Activated naive CD4-positive, alpha-beta T cell treated with anti-CD3 and anti-CD28 coated beads, Interleukin-2, amount 10 ng/mL, durations not matched to agents 7 days and 5 days (primary cell): ENCODE measurements at places on chromosomes 4 and X.
A peak's percentile ranks its signal among the peaks of the same experiment; 100 is the strongest.

DNA sequence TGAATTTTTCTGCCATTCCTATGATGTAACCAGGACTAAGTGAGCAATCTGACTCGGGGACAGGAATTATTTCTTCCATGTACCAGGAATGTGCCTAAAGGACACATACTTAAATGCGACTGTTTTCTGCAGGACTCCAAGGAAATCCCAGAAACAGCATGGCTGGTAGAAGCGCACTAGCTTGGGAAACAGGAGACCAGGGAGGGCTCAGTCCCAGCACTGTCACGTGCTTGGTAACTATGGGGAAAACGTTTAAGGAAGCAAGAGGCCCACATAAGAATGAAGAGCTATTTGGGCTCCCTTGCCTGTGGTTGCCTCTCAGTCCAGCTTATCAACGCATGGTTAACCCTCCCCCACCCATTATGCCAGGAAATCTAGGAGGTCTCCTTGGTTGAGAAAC is 19.6 kb downstream of the MPP1 start:
- H3K27me3 ChIP-seq: no peaks in the 10 kb centered on the region
- peaks cover 45% of the 10 kb centered on the region for H3K36me3 ChIP-seq
- DNase-seq: no peak
- no peak overlapping the region for H3K4me3 ChIP-seq

DNA sequence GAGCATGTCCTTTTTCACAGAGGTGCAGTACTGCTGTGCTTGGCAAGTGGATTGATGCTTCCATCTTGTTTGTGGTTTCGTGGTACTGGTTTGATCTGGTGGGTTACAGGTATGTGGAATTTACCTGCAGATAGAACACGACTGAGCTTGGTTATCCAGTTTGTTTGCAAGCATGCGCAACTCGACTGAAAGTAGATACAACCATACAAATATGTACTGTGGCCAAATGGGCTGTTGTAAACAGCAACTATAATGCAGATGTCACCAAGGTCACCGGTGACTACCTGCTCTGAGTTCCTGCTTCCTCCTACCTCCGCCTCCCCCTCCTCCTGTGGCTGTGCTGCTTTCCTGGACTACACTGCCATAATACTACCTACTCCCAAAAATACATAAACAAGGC is 12.4 kb downstream of the CWH43 start:
- DNase-seq: no peak
- no peak overlapping the region for H3K27ac ChIP-seq
- H3K4me3 ChIP-seq: no peak overlapping the region
- H3K4me1 ChIP-seq: no peaks in the 10 kb centered on the region
- peaks cover 20% of the 10 kb centered on the region for H3K27me3 ChIP-seq

DNA sequence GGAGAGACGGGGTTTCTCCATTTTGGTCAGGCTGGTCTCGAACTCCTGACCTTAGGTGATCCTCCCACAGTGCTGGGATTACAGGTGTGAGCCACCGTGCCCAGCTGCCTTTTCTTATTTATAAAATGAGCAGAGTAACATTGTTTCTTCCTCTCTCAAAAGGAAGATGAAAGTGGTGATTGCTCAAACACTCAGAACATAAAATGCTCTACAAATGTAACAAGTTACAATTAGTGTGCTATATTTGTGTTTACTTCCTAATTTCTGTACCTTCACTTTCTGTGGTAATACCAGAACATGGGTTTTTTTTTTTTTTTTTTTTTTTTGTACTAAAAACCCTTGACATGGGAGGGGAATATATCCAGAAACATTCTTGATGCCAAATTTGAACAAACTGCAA is 197.9 kb downstream of the MGST2 start:
- H3K36me3 ChIP-seq: no peaks in the 10 kb centered on the region
- H3K4me3 ChIP-seq: no peak overlapping the region
- peaks cover 4% of the 10 kb centered on the region for H3K4me1 ChIP-seq
- no peak for DNase-seq

DNA sequence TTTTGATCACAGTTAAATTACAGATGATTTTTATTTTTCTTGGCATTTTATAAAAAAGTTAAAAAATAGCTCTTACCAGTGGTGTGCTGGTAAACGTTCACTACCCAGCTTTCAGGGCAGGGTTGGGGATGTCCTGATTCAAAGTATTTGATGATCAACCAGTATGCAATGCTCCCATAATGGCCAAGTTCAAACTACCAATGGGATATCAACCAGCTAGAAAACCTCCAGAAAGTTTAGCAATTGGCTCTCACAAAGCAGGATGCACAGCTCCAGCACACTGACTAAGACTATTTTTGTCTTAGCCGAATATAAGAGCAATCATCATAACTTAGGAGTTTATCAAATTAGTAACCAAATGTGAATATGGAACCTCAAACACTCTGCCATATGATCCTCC is 108.0 kb upstream of the PDE5A start:
- no peaks in the 10 kb centered on the region for H3K36me3 ChIP-seq
- H3K4me3 ChIP-seq: no peak overlapping the region
- H3K4me1 ChIP-seq: no peaks in the 10 kb centered on the region
- H3K27ac ChIP-seq: no peak overlapping the region

DNA sequence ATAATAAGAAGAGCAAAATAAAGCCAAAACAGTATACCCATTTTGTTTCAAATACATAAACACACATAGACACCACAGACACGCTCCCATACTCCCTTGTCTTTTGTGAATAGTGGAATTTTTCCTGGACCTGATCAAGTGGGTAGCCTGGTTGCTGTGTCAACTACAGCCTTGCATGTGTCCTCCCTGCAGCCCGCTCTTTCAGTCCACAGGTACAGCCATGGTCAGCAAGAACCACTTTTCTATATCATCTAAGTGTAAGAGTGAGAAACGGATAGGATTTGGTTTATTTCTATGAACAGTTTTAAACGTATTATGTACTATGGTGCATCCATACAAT is 9.8 kb downstream of the PWWP3B start:
- no peaks in the 10 kb centered on the region for H3K27me3 ChIP-seq
- DNase-seq: no peak
- no peak overlapping the region for H3K27ac ChIP-seq
- no peaks in the 10 kb centered on the region for H3K4me1 ChIP-seq
- H3K4me3 ChIP-seq: no peak overlapping the region

DNA sequence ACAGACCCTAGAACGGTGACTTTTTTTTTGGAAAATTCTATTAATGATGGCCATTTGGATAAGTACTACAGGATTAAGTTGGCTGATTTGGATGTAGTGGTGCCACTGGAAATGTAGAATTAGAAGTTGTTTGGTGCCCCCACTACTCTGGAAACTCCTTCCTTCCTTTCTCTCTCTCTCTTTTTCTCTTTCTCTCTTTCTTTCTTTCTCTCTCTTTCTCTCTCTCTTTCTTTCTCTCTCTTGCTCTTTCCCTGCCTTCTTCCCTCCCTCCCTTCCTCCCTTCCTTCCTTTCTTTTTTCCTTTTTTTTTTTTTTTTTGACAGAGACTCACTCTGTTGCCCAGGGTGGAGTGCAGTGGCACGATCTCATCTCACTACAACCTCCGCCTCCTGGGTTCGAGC is 2.7 kb downstream of the GAR1 start:
- no peak overlapping the region for H3K27ac ChIP-seq
- H3K4me3 ChIP-seq: no peak overlapping the region
- H3K4me1 ChIP-seq: peaks cover 51% of the 10 kb centered on the region
- DNase-seq: no peak

GRCh38 chr4:173446416-173446815 is 47.5 kb upstream of the SCRG1 start:
- no peak overlapping the region for H3K27ac ChIP-seq
- H3K4me1 ChIP-seq: peaks cover 11% of the 10 kb centered on the region
- H3K27me3 ChIP-seq: no peaks in the 10 kb centered on the region
- no peaks in the 10 kb centered on the region for H3K36me3 ChIP-seq
- no peak for DNase-seq

DNA sequence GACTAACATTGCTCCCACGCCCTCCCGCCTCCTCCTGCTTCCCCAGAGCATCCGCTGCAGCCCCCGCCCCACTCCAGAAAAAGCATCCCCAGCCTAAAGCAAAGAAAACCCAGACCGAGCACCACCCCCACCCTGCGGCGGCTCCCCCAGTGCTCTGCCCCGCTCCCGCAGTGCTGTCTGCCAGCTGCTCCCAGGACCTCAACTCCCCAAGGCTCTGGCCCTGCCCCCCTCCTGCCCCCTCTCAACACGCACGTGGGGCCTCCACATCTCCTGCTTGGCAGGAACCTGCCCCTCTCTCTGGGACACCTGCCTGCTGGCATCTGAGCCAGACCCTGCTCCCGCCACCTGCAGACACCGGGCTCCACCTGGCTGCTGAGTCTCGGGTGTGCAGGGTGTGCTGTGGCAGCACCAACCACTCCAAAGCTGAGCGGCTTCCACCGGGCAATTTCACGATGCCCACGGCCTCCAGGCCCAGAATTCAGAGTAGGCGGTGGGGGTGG is 79.4 kb downstream of the FAM53A start:
- peaks cover 23% of the 10 kb centered on the region for H3K4me1 ChIP-seq
- peak; percentile 72 for DNase-seq
- no peaks in the 10 kb centered on the region for H3K36me3 ChIP-seq
- H3K4me3 ChIP-seq: peak overlapping the region; percentile 58
- peak overlapping the region; percentile 95 for H3K27ac ChIP-seq

DNA sequence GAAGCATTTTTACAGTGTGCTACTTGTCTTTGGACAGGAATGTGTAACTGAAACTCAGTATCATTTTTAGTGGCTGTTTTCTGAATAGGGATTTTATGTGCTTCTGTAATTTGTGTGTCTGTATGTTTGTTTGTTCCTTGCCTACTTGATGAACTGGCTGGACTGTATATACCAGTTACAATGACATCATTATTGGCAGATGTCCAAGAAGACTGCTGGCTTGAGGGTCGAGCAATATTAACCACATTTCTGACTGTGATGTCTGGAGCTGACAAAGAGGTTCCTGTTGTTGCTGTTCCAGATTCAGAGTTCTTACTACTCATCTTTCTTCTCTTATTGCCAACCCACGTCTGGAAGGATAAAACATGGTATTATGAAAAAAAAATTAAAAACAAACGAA is 33.0 kb downstream of the HDX start:
- no peaks in the 10 kb centered on the region for H3K27me3 ChIP-seq
- H3K4me1 ChIP-seq: no peaks in the 10 kb centered on the region
- no peaks in the 10 kb centered on the region for H3K36me3 ChIP-seq
- H3K27ac ChIP-seq: no peak overlapping the region
- DNase-seq: no peak

- H3K4me1 ChIP-seq: no peaks in the 10 kb centered on the region
- no peak for DNase-seq
- no peaks in the 10 kb centered on the region for H3K36me3 ChIP-seq
- no peaks in the 10 kb centered on the region for H3K27me3 ChIP-seq
- no peak overlapping the region for H3K27ac ChIP-seq
These were observed 225.1 kb upstream of the ANXA10 start for GRCh38 chr4:167867191-167867590.

DNA sequence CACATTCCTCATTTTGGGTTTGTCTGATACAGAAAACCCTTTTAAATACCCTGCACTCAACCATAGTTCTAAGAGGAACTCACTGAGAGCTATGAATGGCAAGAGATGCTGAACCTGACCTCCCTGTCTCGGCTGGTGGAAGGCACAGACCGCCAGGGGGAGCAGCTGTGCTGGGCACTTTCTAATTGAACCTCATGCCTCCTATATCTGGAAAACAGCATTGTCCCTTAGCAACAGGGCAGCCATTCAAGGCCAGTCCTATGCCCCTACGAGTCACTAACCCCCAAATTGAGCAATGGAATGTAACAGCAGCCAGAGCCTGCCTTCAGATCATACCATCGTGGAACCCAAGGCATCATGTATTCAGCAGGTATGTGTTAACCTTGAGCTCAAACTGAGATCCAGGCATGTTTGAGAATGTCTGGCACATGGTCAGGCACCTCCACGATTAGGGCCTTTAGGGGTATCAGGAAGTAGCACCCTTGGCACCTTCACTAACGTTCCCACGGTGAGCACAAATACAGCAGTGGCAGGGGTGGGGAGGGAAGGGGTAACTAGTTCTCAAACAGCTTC is 5.1 kb downstream of the USP27X start:
- no peaks in the 10 kb centered on the region for H3K27me3 ChIP-seq
- peaks cover 5% of the 10 kb centered on the region for H3K36me3 ChIP-seq
- H3K4me3 ChIP-seq: no peak overlapping the region
- H3K4me1 ChIP-seq: peaks cover 14% of the 10 kb centered on the region
- no peak overlapping the region for H3K27ac ChIP-seq

- no peaks in the 10 kb centered on the region for H3K36me3 ChIP-seq
- H3K4me1 ChIP-seq: no peaks in the 10 kb centered on the region
- DNase-seq: no peak
- H3K27me3 ChIP-seq: no peaks in the 10 kb centered on the region
- no peak overlapping the region for H3K4me3 ChIP-seq
These were observed 1678.2 kb downstream of the ARAP2 start for GRCh38 chr4:34566091-34566490.

DNA sequence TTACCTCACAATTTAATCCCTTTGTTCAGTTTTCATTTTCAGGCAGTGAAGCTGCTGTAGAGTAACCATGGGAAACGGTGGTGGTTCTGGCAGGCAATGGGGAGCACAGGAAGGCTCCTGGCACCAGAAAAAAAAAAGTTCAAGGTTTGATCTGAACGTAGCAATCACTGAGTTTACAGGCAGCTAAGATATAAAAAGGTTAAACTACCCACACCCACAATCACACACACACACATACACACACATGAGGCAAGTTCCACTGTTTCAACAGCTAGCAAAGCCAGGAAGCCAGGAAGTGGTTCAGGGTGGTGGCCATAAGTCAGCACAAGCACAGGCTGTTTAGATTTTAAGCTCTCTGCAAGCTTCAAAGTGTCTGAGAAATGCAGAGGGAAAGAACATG is at the start of gene SULT1B1:
TSS of gene SULT1B1 (minus strand) at position 166 of the 400 bp plus-strand sequence. CDS start 5,403 bp downstream, outside the sequence.
- DNase-seq: peak; percentile 82
- no peaks in the 10 kb centered on the region for H3K27me3 ChIP-seq
- peaks cover 59% of the 10 kb centered on the region for H3K4me1 ChIP-seq

GRCh38 chr4:25873632-25874129 is 10.9 kb upstream of the SEL1L3 start:
- no peak overlapping the region for H3K27ac ChIP-seq
- no peak overlapping the region for H3K4me3 ChIP-seq
- no peak for DNase-seq
- H3K36me3 ChIP-seq: no peaks in the 10 kb centered on the region
- peaks cover 5% of the 10 kb centered on the region for H3K4me1 ChIP-seq
- H3K27me3 ChIP-seq: no peaks in the 10 kb centered on the region

DNA sequence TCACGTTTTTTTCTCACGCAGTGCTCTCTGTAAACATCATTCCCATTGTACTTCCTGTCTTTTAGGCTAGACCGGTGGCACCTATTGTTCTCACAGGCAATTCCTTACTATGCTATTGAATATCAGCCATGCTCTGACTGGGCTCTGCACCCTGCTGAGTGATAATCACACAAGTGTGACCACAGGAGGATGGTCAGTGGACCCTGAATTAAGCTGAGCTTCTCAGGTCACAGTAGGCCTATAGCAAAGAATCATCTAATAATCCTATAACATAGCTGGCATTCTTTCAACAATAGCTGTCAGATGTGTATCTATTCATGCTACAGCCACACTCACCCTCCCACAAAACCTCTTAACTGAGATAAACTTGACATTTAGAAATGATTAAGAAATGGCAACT is 2399.8 kb upstream of the TENM3 start:
- no peaks in the 10 kb centered on the region for H3K4me1 ChIP-seq
- no peak overlapping the region for H3K27ac ChIP-seq
- DNase-seq: no peak
